ENCODE measurements at places on chromosomes 7 and 10. TPM values are rescaled to one million over a fixed set of nuclear protein-coding genes. Genes with fewer than 3 reads are reported as not detected.

Gene NDUFB2
- total RNA-seq, result 174 TPM

Gene PDCD4
- 152 TPM for total RNA-seq

Gene PNLIPRP3
- not detected for total RNA-seq

Gene OR2A5
- not detected for total RNA-seq

Gene PTCD1
- total RNA-seq, result 16.8 TPM

Gene PODXL
- 27.0 TPM for total RNA-seq

Gene PARD3
- total RNA-seq, result 85.3 TPM

Gene KCND2
- 12.7 TPM for total RNA-seq

Gene ALDH18A1
- total RNA-seq, result 139 TPM

Gene CBLL1
- 34.0 TPM for total RNA-seq

Gene MPLKIP
- 38.0 TPM for total RNA-seq

- peaks cover 6% of the 10 kb centered on the region for H3K4me1 ChIP-seq
- no peaks in the 10 kb centered on the region for H3K36me3 ChIP-seq
- peak overlapping the region; percentile 60 for H3K27ac ChIP-seq
Observed at GRCh38 chr7:42964849-42965805, 33.0 kb downstream of the MRPL32 start.

DNA sequence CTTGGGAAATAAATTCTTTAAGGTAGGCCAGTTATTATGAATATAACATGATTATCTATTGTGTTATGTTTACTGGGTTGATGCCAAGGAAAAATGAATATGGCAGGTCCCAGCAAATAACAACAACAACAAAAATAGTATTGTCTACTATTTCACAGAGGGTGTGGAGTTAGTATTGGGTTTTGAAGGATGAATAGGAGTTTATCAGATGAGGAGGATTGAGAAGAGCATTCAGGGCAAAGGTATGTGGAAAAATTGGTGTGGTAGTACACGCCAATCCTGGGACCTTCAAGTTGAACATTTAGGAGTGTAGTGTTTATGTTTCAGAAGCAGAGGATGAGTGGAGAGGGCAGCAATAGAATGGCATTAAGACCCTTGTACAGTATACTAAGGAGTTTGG is 671.9 kb downstream of the AUTS2 start:
- H3K36me3 ChIP-seq, result no peaks in the 10 kb centered on the region
- no peak overlapping the region for H3K4me3 ChIP-seq
- H3K27me3 ChIP-seq, result no peaks in the 10 kb centered on the region
- H3K27ac ChIP-seq, result no peak overlapping the region

GRCh38 chr10:42783181-42783549 is 570 bp downstream of the BMS1 start:
- peak overlapping the region; percentile 98 for H3K4me3 ChIP-seq
- no peak for DNase-seq
- H3K36me3 ChIP-seq, result peaks cover 7% of the 10 kb centered on the region
- H3K4me1 ChIP-seq, result peaks cover 2% of the 10 kb centered on the region

DNA sequence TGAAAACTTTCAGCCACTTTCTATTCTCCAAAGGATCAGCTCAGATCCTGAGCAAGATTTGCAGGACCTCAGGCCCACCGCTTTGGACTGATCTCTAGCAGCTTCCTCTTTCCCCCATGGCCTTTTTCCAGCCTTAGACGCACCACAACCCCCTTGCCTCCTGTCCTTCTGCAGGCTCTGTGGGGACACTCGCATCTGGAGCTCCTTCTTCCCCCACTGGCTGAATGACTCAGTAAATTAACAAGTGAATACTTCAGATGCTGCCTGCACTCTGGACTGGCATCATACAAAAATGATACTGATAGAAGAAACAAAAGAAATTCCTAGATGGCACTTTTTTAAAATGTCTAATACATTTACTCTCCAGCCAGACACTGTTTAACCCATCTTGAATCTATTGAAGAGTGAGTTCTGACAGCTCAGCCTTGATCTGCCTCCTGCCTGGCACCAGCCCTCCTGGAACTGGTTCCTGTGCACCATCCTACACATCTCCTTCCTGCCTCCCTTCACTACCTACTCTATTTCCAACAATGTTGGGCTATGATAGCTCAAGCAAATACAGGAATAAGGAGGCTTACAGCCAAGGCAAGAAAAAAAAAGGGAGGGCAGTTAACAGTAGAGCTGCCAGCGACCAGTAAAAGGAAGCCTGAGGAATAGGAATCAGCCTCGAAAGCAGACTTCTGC is 3.3 kb downstream of the FRMPD2 start:
- H3K27me3 ChIP-seq, result peaks cover 15% of the 10 kb centered on the region
- no peak overlapping the region for H3K27ac ChIP-seq
- no peaks in the 10 kb centered on the region for H3K36me3 ChIP-seq
- DNase-seq, result no peak

DNA sequence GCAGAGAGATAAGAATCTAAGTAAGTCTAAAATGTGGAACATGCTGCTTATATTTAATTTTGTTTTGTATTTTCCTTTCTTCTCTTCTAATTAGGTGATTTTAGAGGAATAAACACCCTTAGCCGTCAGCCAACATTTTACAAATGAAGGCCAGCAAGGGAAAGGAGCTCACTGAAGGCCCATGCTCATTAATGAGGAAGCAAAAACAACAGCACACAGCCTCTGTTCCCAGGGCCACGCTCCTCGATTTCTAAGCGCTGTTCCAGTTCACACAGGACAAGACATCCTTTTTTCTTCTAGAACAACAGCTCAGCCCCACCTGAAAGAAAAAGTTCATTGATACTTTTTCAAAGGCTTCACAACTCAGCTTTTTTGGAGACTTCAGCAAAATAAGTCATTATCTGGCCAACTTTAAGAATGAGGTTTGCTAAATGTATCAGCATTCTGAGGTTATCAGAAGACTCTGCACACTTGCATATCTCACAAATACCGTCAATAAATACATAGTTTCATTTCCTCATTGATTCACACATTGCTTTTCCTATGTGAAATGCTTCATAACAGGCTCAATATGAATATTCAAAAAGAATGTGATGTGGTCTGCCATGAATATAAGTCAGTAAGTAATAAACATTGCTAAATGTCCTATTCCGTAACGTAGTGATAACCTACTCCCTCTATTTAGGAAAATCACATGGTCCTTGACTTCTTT is 34.8 kb upstream of the SFMBT2 start:
- peaks cover 16% of the 10 kb centered on the region for H3K27me3 ChIP-seq
- no peak overlapping the region for H3K4me3 ChIP-seq
- no peaks in the 10 kb centered on the region for H3K36me3 ChIP-seq
- no peak overlapping the region for H3K27ac ChIP-seq

DNA sequence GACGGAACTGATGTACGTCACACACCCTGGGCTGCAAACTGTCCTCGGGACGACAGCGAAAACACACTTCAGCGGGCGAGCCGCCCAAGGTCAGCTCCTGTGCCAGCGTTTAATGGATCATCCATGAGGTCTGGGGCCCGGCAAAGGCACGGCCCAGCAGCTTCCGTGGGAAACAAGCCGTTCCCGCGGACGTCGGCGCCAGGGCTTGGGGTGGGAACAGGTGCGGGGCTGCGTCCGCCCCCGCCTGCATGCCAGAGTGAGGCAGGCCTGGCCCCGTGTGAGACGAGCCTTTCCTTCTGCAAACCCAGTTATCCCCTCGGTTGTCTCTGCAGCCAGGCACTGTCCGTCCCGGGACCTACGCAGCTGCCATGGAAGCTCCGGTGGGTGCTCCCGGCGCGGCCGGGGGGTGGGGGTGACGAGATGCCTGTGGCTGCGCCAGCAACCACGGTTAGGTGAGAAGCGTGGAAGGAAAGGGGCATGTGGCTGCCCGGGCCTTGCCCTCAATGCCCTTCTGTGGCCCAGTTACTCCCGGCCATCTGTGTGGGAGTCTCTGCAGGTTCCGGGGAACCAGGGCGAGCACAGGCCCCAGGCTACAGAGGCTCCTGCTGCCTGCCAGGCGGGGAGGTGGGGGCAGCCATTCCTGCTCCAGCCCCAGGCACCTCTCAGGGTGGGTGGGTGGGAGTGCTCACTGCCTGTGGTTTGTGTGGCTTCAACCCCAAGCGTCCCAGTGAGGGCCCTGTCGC is 42.2 kb upstream of the PDGFA start:
- DNase-seq, result no peak
- H3K36me3 ChIP-seq, result peaks cover 4% of the 10 kb centered on the region
- H3K27ac ChIP-seq, result no peak overlapping the region
- H3K4me1 ChIP-seq, result no peaks in the 10 kb centered on the region
- H3K4me3 ChIP-seq, result no peak overlapping the region

DNA sequence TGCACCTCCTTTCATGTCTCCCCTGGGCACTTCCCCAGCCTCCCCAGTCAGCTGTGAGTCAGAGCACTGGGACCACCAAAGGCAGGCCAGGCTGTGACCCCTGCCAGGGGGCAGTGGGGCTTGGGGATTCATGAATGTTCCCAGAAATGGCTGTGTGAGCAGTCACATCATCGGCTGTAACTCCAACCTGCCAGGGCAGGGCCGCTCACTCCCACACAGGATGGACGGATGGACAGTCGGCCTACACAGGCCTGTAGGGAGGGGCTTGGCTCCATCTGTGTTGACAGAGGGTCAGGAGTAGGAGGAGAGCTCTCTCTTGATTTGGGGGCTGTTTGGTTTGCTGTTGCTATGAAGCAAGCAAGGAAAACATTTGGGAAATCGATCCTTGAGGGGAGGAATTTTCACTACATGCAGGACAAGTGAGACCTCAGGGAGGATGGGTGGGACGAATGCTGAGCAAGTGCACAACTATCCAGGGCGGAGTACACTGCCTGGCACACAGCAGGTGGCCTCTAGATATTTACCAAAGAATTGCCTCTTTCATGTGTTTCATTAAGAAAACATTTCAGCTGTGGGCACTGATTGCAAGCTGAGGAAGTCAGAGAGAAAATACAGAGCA is 2.9 kb upstream of the IGFBP1 start:
- no peak overlapping the region for H3K4me3 ChIP-seq
- peaks cover 41% of the 10 kb centered on the region for H3K27me3 ChIP-seq
- H3K27ac ChIP-seq, result no peak overlapping the region

GRCh38 chr10:88243836-88244730 is 339.0 kb downstream of the RNLS start:
- peaks cover 29% of the 10 kb centered on the region for H3K4me1 ChIP-seq
- no peak for DNase-seq
- no peak overlapping the region for H3K4me3 ChIP-seq
- H3K27ac ChIP-seq, result peak overlapping the region; percentile 58
- H3K36me3 ChIP-seq, result no peaks in the 10 kb centered on the region

DNA sequence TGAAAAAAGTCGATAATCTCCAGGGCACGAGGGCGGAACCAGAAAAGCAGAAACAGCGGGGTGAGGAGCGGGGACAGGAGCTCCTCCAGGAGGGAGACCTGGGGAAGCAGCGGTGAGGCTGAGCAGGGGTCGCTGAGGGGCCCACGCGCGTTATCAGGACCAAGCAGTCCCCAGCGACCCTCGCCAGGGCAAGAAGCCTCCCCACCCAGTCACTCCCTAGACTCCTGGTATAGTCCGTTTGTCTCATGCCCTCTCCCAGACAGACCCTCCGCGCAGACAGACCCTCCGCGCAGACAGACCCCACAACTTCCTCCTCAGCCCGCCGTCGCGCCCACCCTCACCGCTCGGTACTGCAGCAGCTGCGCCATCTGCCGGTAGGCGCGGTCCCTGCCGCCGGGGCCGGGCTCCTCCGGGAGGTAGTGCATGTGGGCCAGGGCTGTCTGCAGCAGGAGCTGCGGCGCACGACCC is 6.3 kb downstream of the ATG9B start:
- peak; percentile 81 for DNase-seq
- peaks cover 5% of the 10 kb centered on the region for H3K4me1 ChIP-seq
- no peaks in the 10 kb centered on the region for H3K36me3 ChIP-seq
- peak overlapping the region; percentile 57 for H3K4me3 ChIP-seq
- H3K27ac ChIP-seq, result peak overlapping the region; percentile 56

GRCh38 chr10:60943316-60944057 is 498 bp downstream of the RHOBTB1 start:
- H3K4me1 ChIP-seq, result peaks cover 14% of the 10 kb centered on the region
- H3K27ac ChIP-seq, result peak overlapping the region; percentile 89
- peaks cover 5% of the 10 kb centered on the region for H3K27me3 ChIP-seq
- peak; percentile 48 for DNase-seq
- H3K4me3 ChIP-seq, result peak overlapping the region; percentile 81

GRCh38 chr10:132452216-132452650 is 55.2 kb downstream of the PWWP2B start:
- peaks cover 3% of the 10 kb centered on the region for H3K27me3 ChIP-seq
- H3K27ac ChIP-seq, result no peak overlapping the region
- H3K4me1 ChIP-seq, result peaks cover 4% of the 10 kb centered on the region
- DNase-seq, result no peak

DNA sequence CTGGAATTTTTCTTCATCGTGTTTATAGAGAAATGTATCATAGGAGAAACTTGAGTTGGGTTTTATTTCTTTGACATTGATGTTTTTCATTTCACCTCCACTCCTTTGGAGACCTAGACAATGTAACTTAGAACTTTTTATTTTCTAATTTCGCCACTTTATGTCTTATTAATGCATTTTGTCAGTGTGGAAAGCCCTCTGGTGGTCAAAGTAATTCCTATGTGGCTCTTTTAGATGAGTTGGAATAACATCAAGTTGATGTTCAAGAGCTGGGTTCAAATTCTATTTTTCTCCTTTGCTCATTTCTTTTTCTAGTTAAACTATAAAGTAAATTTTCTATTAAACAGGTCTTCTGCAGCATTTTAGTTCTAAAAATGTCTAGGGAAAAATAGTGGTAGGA is 478.6 kb downstream of the LRMDA start:
- H3K36me3 ChIP-seq, result no peaks in the 10 kb centered on the region
- no peak for DNase-seq
- peaks cover 62% of the 10 kb centered on the region for H3K27me3 ChIP-seq
- peaks cover 8% of the 10 kb centered on the region for H3K4me1 ChIP-seq
- H3K4me3 ChIP-seq, result no peak overlapping the region

- H3K36me3 ChIP-seq, result no peaks in the 10 kb centered on the region
- no peaks in the 10 kb centered on the region for H3K4me1 ChIP-seq
- no peak overlapping the region for H3K4me3 ChIP-seq
Observed at GRCh38 chr10:73992899-73993788, 4.8 kb upstream of the VCL start.

- no peak for DNase-seq
- no peaks in the 10 kb centered on the region for H3K36me3 ChIP-seq
- H3K4me1 ChIP-seq, result peaks cover 8% of the 10 kb centered on the region
Observed at GRCh38 chr10:17409170-17409733, 45.1 kb downstream of the ST8SIA6 start.

- peak overlapping the region; percentile 5 for H3K4me3 ChIP-seq
- H3K27ac ChIP-seq, result peak overlapping the region; percentile 59
- H3K36me3 ChIP-seq, result no peaks in the 10 kb centered on the region
- DNase-seq, result no peak
Observed at GRCh38 chr7:108034586-108034985, 31.6 kb upstream of the LAMB1 start.

GRCh38 chr7:45073786-45074527 is 14.8 kb downstream of the NACAD start:
- H3K4me3 ChIP-seq, result no peak overlapping the region
- H3K27me3 ChIP-seq, result no peaks in the 10 kb centered on the region
- H3K4me1 ChIP-seq, result no peaks in the 10 kb centered on the region
- DNase-seq, result no peak
- H3K27ac ChIP-seq, result no peak overlapping the region
